Right renal pelvis (tissue), 4 donors: ENCODE measurements at places on chromosomes 12 and 14. TPM values are rescaled to one million over a fixed set of nuclear protein-coding genes. Genes with fewer than 3 reads are reported as not detected.

Gene DBX2
- polyA plus RNA-seq: 0.10 TPM

Gene OVCH1
- polyA plus RNA-seq: 0.49 TPM

Gene FKBP4
- 132 TPM for polyA plus RNA-seq

Gene KRT7
- polyA plus RNA-seq: 121 TPM

Gene JDP2
- polyA plus RNA-seq: 30.7 TPM

Gene SERPINA9
- polyA plus RNA-seq: not detected

Gene NUAK1
- polyA plus RNA-seq: 10.4 TPM

Gene RTL1
- 0.08 TPM for polyA plus RNA-seq

Gene SDR39U1
- 84.9 TPM for polyA plus RNA-seq

Gene MGP
- polyA plus RNA-seq: 41.2 TPM

Gene FOXG1
- polyA plus RNA-seq: 0.04 TPM

Gene PPP1R36
- polyA plus RNA-seq: 1.2 TPM

- no peak for DNase-seq
Measured at GRCh38 chr12:102510031-102510430, 29.7 kb upstream of the IGF1 start.

DNA sequence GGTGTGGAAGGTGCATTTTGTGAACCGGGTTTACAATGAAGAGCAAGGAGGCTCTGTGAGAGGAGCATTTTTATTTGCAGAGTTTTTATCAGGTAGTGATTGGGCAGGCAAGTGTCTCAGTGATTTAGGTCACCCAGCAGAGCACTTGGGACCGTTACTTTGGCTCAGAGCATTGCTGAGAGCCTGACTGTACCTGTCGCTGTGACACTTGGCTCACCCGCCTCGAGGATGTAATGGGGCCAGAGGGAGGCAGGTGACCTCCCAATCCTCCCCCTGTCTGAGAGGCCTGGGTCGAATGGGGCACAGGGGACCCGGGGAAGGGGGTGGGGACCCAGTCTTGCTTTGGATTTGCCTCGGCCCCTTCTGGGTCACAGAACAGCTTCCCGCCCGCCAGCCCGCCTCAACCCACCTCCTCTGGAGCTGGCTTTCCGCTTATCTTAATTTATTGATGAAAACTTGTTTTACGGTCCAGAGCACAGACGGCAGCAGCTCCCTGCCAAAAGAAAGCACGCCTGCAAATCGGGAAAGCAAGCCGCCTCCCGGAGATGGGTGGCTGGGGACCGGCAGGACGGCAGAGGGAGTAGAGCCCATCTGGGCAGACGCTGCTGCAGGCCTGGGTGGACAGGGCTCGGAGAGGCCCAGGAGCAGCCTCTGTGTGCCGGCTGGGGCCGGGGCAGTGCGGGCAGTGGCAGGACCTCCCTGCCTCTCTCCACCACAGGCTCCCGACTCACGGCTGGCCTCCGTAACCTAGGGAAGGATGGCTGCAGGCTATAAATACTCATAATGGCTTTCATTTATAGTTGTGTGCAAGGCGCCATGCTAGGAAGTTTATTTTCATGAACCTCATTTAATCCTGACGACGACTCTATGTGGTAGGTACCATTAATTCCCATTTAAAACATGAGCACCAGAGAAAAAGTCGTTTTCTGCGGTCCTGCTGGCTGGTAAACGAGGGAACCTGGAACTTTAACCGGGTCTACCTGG lies 187.1 kb downstream of the TSPAN9 start:
- DNase-seq: no peak

- peak; percentile 82 for DNase-seq
Measured at GRCh38 chr12:115013236-115013981, 329.4 kb upstream of the TBX3 start.

DNA sequence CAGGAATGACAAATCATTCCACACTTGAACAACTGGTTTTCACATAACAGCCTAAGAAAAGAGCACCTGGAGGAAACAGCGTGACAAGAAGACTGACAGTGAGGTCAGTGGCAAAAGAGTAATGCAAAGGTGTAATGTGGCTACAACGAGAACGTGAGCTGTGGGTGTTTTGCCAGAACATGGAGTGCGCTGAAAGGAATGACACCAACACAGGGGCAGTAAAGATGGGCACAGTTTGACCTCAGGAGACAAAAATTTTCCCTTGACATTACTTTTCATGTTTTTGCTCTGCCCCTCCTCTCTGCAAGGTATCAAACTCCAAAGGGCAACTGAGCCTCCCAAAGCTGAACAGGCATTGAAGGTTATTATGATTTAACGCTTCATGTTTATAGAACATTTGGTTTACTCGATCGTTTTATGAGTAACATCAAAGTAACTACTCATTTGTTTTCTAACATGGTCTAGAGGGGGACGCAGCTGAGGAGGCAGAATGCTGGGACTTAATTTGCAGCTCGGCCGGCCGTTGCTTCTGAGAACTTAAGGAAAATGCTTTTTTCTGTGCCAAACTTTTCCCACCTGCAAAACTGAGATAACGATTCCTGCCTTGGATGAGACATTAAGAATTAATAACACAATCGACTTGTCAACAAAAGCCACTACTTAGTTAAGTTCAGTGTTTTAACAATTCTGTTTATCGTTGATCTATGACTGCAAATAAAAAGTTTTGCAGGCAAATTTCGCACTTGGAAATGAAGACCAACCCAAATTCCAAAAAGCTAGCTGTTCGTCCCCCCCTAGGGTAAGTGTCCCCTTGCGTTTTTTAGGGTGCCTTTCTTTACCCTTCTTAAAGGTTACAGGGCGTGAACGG lies 954 bp downstream of the HAUS4 start:
- no peak for DNase-seq

GRCh38 chr14:104146651-104147345 lies 8.4 kb downstream of the KIF26A start:
- DNase-seq: no peak

DNA sequence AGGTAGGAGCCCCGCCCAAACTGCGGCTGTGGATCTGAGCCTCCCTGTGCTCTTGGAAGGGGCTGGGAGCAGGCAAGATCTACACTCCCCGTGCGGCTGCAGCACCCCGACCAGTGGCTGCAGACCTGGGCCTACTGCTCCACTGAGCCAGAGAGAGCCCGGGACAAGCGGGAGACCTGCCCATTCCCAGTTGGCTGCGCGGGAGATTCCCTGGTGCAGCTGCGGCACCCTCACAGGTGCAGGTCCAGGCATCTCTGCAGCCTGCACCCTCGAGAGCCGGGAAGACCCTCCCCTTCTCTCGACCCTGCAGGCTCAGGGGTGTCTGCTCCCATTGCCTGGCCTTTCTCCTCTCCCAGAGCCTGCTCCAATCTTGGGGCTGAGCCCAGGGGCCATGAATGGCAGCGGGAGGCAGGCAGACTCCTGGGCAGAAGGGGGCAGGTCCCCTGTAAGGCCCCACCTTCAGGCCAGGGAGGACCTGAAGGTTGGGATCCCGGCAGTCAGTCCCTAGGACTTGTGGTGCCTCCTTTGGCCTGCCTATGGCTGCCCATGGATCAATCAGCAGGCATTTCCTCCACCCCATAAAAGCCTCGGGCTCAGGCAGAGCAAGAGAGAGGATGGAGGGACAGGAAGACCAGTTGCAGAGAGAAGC lies 8.8 kb upstream of the A2M start:
- DNase-seq: no peak

DNA sequence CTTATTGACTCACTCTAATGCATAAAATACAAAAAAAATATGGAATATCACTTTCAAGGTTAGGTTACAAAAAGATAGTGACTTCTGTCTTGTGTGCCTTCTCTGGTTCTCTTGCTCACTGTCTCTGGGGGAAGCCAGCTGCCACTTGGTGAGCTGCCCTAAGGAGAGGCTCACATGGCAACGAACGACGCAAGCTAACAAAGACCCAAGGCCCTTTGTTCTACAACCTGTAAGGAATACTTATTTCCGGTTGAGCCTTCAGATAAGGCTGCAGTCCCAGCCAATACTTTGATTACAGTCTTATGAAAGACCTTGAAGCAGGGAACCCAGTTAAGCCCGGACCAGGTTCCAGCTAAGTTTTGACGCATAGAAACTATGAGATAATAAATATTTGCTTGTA lies 242.4 kb upstream of the TBX3 start:
- DNase-seq: no peak

DNA sequence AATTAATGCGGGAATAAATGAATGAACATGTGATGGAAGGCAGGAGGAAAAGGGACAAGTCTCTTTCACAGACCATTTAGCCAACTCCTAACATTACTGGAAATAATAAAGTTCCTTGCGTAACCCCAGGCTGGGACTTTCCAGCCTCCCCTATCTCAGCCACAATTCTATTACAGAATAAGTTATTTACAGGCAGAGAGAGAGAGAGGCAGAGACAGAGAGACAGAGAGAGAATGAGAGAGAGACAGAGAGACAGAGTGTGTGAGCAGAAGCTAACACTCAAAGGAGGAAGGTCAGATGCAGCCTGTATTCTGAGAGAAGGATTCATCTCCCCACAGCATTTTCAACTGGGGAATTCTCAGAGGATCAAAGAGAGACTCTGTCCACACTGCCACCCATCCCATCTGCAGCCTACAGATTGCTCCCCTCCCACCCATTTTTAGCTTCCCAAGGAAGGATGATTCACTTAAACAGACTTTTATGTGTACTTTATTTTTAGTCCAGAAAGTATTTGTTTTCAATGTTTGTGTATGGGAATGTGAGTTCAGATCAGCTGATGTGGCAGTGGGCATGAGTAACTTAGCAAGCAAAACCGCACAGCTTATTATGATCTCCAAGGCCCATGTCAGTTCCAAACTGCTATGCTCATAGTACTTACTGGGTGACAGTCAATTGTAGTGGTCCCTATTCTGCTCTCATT lies 165.7 kb downstream of the CAND1 start:
- no peak for DNase-seq

GRCh38 chr12:113996026-113996425 lies 29.9 kb upstream of the RBM19 start:
- no peak for DNase-seq

DNA sequence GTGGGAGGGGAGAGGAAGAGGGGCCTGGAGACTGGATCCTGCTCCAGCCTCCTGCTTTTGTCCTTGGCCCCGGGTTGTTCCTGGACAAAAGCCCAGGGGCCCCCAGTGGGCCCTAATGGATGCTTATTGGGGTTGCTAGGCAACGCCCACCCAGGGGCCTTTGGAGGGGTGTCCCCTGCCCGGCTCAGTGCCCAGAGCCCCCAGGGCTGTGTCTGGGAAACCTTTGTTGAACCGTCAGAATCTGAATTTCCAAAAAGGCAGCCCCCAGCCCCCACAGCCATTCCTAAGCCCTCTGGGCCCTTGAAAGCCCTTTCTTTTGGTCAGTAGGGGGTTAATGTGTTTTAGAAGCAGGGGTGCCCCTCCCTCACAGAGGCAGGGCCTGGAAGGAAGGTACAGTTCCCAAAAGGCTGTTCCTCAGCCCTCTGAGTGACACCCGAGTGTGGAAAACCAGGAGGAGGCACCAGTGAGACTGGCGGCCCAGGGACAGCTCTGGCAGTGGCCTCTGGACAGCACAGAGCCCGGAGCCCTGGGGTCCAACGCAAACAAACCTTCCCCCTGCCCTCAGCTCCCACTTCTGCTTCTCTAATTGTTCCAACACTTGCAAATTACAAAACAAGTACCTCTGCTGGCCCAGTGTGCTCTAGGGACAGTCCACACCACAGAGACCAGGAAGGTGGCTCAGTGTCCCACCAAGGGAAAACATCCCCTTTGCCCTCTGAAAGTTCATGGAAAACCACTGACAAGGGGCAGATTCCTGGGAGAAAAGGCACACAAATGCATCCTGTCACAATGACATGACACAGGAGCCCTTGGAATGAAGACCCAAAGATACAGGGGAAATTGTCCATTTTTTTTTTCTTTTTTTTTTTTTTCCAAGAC lies 19.4 kb downstream of the HHIPL1 start:
- no peak for DNase-seq

DNA sequence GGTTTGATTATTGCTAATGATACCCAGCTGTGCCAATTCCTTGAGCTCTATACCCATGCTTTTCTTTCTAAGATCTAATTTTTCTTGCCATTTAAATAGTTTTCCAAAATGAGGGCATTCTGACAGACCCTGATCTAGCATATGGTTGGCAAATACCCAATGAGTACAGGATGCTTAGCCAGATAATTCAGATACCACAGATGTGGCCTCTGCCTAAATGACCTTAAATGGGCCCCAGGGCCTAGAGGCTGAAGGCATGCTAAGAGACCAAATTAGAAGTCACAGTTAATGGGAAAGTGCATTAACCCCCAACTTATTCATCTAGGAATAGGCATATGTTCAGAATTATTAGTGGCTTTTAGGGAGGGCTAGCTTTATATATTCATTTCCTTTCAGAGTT lies 122.3 kb upstream of the CNOT2 start:
- DNase-seq: no peak

DNA sequence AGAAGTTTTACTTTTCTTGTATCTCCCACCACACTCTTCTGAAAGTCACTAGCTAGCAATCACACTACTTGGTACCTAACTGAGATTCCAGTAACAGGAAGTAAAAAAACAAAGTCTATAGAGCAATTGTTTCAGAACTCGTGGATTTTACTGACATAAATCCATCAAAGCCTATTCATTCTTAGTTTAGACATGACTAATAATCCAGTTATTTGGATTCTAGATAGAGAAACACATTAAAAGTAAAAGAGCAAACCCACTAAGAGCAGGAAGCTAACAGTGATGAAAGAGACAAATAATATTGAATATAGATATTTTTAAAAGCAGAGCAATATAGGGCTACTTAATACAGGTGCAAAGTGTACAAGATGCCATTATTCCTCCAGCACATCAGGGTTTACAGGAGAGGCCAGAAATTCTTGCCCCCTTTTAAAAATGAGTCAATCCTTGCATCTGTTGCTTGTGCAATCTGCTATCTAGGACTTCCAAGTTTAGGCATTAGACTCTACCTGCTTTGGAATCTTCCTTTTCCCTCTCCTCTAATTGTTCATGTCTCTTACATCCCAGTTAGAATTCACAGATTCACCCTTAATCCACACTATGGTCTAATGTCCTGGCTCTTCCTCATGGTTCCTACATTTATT lies 6.0 kb downstream of the HEATR5A start:
- DNase-seq: no peak

DNA sequence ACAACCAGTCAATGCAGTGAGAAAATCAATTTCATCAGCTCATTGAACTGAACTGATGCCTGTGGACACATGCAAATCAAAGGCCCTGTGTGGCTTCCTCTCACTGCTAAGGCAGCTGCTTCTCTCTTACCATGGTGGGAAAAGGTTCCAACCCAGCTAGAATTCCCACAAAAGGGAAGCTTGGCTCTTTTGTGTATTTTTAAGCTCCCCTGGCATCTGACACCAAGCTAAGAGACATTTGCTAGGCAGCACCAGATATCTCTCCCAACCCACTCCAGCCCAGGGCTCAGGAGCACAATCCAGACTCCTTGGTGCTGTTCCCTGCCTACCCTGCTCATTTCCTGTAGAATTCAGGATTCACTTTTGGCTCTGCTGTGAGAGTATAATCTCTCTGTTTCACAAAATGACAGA lies 129.6 kb downstream of the GXYLT1 start:
- DNase-seq: no peak

GRCh38 chr12:56634242-56634836 lies 4.2 kb upstream of the BAZ2A start:
- DNase-seq: no peak

DNA sequence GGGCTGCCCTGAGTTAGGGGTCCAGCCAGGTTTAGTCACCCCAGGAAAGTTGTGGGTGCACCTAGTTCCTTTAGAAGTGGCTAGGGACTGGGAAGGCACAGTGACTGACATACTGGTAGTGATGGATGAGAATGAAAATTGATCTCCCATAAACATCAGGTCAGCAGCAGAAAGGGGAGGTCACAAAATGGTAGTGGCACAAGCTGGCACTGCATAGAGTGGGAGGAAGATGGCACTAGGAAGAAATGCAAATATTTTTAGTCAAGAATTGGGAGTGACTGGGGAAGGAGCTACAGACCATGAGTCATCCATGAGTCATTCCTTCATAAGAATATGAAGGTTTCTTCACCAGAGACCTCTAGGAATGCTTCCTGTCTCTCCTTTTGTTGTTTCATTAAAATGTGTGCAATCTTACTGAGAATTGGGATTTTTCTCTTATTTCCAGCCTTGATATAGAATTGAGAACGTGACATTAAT lies 198.3 kb upstream of the AMIGO2 start:
- DNase-seq: no peak
